Aorta (tissue), 5 donors: ENCODE measurements at places on chromosomes 11 and 22.

- DNase-seq = no peak
Observed at GRCh38 chr11:116122697-116123472, 618.7 kb upstream of the CADM1 start.

DNA sequence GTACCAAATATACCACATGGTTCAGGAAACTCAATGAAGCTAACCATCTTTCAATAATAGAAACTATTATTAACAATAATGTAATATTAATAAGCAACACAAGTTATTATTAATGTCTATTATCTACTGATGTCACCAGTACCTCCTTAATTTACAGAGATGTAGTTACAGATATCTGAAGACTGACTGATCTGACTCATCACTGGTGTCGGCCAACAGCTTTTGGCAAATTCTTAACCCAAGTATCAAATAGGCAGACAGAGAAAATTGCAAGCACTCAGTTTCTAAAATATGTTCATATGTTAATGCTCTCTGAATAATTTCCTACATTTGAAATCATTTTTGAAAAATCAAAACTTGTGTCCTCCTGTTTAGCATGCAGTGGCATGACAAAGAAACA lies 100.4 kb upstream of the DDI1 start:
- DNase-seq = no peak

GRCh38 chr11:819129-819931 lies 616 bp downstream of the PNPLA2 start:
- peak; percentile 95 for DNase-seq

DNA sequence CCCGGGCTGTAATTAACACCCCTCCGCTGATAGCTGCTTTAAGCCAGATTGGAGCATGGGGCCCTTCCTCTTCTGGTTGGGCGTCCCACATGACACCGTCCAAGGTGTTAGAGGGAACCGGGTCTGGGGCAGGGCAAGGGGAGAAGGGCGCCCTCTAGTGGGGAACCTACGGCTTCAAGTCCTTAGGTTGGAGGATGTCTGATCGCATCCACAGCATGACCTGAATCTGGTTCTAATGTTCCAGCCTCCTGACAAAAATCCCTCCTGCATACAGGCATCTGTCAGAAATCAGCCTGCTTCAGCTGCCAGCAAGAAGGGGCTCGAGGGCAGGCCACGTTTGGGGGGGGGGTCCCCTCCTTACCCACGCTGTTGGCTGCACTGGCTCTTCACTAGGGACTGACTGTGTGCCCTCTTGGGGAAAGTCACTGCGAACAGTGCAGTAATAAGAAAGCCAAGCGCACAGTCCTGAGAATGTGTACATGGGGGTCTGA lies 94.2 kb upstream of the TBCEL start:
- DNase-seq = no peak

DNA sequence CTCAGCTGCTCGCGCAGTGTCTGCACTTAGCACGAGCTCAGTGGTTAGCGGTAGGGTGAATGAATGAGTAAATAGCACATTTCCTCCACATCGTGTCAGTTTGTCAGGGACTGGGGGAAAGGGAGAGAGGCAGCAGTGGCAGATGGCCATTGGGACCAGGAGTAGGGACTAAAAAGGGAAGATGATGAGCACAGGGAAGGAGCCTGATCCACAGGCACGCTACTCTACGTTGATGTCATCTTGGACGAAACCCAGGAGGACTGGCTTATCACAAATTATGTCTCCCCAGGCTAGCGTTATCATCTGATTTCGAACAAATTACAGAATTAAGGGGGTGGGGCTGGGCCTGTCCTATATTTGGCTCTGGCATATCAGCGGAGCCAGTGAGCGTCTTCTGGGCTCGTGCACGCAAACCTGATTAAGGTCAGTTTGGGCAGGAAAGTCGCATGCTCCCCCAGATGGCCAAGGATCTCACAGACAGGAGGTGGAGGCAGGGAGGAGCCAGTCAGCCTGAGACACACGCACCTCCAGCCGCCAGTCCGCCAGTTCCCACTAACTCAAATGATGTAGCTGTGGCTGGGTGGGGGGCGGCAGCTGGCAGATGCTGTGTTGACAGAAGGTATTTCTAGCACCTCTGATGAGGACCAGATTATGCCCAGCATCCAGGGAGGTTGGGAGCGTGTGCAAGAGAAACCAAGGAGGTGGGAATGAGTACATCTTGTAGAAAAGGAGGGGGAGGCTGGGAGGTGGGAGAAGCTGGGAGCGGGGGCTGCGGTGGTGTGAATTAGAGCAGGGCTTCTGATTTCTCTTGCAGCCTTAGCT lies 97.4 kb upstream of the PRDM11 start:
- no peak for DNase-seq

- no peak for DNase-seq
Observed at GRCh38 chr11:58958500-58958899, 19.2 kb downstream of the GLYATL1 start.

DNA sequence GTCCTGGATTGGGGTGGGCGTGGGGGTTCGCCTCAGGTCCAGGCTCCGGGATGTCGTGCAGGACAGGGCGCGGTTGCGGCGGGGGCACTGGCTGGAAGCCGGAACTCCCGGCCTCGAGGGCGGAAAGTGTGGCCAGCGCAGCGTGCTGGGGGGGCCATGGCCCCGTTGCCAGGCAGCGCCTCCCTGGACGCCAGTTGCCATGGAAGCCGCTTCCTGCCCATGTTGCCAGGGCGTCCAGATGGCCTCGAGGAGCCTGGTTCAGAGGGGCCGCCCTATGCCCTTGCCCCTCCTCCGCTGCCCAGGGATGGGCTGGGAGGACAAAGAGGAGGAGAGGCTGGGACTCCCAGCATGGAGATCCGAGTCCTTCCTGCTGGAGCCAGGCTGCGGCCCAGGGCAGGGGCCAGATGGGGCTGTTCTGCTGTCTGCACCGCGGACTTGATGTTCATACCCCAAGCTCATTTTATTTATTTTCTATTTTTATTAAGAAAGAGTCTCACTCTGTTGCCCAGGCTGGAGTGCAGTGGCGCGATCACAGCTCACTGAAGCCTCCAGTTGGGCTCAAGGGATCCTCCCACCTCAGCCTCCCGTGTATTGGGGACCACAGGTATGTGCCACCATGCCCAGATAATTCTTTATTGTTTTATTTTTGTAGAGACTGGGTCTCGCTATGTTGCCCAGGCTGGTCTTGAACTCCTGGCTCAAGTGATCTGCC lies 4.6 kb upstream of the CCDC188 start:
- DNase-seq = no peak

- DNase-seq = no peak
Observed at GRCh38 chr11:18452927-18453326, 2.7 kb upstream of the LDHAL6A start.

DNA sequence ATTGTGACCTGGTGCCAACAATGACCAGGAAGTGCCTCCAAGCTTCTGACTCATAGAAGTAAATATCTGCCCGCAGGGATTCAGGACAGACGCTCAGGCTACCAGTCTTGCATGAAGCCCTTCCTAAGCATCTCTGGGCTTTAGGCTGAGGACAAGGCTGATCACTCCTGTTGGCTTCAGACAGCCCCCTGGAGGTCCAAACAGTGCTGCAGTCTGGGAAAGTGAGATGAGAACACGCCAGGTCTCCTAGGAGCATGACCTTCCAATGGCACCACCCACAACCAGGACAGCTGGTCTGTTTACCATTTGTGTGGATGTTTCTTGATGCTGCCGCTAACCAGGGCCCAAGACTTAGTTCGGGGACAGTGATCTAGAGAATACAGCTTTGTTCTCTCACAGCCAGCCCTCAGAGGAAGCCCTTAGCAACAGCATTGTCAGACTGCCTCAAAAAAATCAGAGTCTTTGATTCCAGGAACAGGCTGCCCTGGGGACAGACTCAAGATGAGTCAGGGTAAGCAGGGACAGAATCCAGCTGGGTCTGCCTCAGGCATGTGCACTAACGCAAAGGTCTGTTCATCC lies 111.2 kb downstream of the ZNF280B start:
- DNase-seq = no peak

- DNase-seq = no peak
Observed at GRCh38 chr11:126824035-126824607, 176.4 kb downstream of the KIRREL3 start.

DNA sequence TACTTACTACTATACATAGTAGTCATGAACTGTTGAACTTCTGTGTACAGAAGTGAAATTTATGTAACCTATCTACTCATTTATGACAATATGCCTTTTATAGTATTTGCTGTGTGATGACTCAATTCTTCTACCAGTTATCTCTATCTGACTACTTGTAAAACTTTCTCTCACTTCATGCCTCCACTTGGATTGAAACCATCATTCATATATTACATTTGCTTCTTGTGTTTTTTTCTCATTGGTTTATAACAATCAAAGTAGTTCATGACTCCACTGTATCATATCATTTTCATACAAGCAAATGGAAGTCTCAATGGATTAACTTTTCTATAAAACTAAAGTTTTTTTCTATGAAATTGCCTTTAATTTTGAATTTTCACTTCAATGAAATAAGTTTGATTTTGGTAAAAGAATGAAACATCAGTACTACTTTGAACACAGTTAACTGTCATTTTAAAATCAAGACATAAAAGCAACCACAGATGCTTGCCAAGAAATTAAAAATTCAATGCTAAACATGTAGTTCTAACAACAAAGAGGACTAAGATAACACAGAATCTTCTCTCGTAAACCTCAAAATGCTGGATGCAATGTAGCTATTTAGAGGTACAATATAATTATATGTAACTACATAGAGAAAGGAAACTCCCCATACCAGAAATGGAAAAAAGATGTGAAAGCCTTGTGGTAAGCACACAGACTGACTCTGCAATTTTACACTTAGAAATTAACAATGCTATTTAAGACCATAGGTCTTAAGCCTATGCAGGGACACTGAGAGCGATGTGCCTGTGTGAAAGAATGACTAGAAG lies 27.6 kb upstream of the EXPH5 start:
- DNase-seq = no peak

DNA sequence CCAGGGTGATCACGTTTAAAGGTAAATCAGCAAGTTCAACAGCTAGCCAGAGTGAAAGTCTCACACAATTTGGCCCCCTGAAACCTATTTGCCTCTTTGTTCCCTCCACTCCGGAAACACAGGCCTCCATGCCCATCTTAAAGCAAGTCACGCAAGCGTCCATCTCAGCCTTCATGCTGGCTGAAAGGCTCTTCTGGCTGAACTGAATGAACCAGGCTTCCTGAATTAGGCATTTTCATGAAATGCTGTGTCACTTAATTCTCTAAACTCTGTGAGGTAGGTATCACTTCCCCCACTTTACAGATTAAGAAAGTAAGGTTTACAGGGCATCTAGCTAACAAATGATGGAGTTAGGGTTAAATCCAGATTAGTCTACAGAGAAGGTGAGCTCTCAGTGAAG lies 1.4 kb downstream of the SLC25A17 start:
- no peak for DNase-seq

- DNase-seq = no peak
Observed at GRCh38 chr11:98630736-98631135, 390.0 kb upstream of the CNTN5 start.

DNA sequence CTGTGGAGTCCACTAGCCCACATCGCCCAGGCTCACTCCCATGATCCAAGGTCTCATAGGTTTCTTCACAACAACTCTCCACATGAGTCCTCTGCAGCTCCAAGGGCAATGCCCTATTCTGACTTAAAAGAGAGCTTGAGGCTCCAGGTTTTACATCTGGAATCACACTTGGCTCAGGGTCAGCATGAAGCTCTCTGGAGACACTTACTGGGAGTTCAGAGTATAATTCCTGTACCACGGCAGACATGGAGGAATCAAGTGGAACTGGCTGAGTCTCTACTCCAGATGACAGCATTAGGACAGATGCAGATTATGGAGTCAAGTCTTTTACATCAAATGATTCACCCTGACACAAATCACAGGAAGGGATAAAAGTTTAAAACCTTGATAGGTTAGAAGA lies 11.4 kb downstream of the PRR14L start:
- DNase-seq = no peak

DNA sequence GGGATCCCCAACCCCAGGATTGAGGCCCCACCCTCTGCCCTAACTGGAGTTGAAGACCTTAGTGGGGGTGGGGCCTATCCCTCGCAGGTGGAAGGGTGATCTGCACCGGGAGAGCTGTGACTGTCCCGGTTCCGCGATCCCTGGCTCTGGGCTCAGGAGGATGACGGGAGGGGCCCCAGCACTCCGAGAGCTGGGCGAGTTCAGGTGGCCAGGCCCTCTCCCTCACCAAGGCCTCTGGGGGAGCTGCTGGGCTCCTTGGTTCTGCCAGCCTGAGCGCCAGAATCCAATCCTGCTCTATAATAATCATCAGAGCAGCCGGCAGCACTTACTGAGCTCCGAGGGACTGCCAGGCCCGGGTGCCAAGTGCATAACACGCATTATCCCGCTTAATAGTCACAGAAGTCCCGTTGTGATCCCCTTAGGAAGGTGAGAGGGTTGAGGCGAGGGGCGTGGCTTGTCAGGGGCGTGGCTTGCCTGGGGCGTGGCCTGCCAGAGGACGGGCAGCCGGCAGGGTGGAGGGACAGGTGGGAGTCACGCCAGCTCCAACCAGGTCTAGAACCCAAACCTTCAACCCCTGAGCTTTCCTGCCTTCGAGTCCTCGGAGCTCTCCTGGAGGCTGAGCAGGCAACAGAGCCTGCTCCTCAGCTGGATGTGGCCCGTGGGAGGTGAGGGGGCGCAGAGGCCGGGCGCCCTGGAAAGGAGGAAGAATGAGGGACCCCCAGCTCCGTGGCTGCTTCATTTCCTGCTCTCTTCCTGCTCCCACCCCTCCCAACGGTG lies 7.3 kb upstream of the SYT7 start:
- DNase-seq = peak; percentile 82

DNA sequence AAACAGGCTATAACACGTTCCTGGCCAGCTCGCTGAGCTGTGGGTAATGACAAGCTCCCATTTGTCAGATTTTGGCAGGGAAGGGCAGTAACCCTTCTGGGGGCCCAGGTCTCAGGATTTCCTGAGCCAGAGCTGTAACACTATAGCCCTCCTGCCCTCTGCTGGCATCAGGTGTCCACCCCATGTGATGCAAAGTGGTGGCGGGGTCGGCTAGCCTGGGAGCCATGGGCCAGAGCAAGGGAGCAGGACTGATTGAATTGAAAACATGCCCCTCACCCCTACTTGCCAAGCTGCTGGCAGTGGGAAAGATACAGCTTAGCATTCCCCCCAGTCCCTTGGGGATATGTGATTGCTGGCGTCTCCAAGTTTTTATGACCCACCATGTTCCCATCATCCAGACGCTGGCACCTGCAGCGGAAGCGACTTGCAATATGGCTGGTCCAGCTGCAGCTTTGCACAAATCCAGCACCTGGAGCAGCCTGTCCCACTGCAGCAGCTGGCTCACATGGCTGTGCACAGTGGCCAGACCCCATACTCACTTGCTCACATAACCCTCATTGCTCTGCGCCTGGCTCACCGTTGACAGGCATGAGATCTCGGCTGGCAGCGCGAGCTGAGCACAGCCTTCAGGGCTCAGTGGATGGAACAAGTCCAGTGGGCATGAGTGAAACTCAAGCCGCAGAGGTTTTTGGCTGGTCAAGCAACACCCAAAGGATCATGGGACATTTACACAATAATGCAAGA lies 1147.8 kb downstream of the JRKL start:
- peak; percentile 41 for DNase-seq

- no peak for DNase-seq
Observed at GRCh38 chr11:94880216-94880615, 93.1 kb downstream of the CWC15 start.

GRCh38 chr22:32707971-32708370 lies 93.5 kb upstream of the TIMP3 start:
- DNase-seq = no peak

GRCh38 chr11:26219183-26220117 lies 112.5 kb upstream of the ANO3 start:
- no peak for DNase-seq
